ENCODE measurements at places on chromosomes 12 and 14. TPM values are rescaled to one million over a fixed set of nuclear protein-coding genes. Genes with fewer than 3 reads are reported as not detected.
A peak's percentile ranks its signal among the peaks of the same experiment; 100 is the strongest.

The KRT74 gene
- total RNA-seq = not detected

The TAS2R9 gene
- not detected for total RNA-seq

The IL31 gene
- not detected for total RNA-seq

The CCER1 gene
- total RNA-seq = not detected

The GLIPR1L1 gene
- not detected for total RNA-seq

The KRT79 gene
- total RNA-seq = not detected

The KRT83 gene
- total RNA-seq = not detected

The TSPAN19 gene
- total RNA-seq = not detected

The TAPBPL gene
- total RNA-seq = 19.6 TPM

The RNFT2 gene
- total RNA-seq = 5.7 TPM

The FGF23 gene
- total RNA-seq = not detected

The TAS2R46 gene
- total RNA-seq = 1.2 TPM

The LRTM2 gene
- total RNA-seq = not detected

The SLC6A15 gene
- 0.07 TPM for total RNA-seq

The MBD6 gene
- 93.5 TPM for total RNA-seq

The CCDC198 gene
- not detected for total RNA-seq

- DNase-seq = no peak
Observed at GRCh38 chr12:105667973-105668743, 337.7 kb downstream of the C12orf75 start.

DNA sequence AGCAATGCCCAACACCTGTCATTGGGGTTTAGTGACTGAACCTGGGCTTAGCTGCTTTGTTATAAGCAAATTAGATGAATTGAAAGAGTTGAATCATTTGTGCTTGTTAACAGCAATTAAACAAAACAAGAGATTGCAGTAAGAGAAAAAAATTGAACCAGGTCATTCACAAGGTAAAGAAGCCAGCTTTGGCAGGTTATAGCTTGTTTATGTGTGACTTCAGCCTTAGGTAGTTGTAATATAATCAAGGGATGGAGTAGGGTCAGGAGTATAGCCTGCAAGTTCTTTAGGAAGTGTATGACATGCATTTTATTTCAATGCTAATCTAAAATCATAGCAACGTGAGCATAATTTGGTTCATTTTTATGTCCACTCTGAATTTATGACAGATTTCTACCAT, 63.4 kb upstream of the PLEKHG3 start:
- no peak for DNase-seq

DNA sequence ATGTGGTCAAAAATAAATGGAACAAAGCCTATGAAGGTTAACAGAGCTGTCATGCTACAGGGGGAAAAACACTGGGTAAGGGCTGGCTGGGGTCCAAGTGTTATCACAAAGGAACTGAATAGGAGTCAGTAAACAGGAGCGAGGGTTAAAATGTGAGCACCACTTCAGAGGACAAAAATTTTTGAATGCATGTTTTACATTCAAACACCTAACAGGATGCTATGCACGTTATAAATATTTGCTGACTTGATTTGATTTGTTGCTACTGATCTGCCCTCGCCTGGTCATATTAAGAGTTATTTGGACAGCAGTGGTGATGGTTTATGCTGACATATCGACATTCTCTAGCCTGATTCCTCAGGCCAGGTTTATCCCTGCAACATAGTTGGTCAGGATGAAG, 7.4 kb upstream of the KTN1 start:
- DNase-seq = no peak

DNA sequence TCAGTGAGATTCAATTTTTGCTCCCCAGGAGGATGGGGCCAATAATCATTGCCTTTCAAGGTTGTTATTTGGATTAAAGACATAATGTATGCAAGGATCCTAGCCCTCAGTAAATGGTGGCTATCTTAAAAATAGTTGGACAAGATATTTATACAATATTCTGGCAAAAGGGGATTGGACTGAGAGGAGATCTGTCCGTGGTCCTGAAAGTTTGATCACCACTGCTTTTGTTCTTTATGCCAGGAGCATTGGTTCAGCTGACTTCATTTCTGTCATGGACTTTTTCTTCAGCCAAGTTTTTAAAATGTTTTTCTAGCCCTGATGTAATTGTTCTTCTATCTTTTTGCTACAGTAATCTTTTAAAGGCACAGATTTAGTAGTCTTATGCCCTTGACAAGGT, 70.2 kb upstream of the TCL1A start:
- DNase-seq = no peak

DNA sequence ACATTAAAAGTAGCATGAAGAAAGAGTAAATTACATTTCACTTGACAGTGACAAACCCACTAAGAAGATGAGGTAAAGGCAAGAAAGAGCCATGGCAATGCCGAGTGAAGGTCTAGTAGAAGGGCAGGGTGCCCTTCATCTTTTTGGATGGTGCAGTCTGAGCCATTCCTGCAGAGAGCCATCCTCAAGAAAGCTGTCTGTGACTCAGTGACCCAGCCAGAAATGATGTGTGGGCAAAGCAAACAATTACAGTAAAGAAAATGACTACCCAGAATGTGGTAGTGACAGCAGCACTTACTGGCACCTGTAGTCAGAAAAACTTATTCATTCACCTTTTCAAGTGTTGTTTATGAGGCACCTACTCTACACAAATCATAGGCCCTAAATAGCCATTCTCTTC, 281.7 kb downstream of the DUSP6 start:
- no peak for DNase-seq

GRCh38 chr12:22415342-22416309, 81.1 kb upstream of the ST8SIA1 start:
- DNase-seq = no peak

- DNase-seq = no peak
Observed at GRCh38 chr12:71945121-71945520, 6.5 kb downstream of the TPH2 start.

- DNase-seq = no peak
Observed at GRCh38 chr12:57261428-57261865, 10.5 kb upstream of the STAC3 start.

GRCh38 chr12:47545938-47546609, 159.8 kb downstream of the RPAP3 start:
- no peak for DNase-seq

DNA sequence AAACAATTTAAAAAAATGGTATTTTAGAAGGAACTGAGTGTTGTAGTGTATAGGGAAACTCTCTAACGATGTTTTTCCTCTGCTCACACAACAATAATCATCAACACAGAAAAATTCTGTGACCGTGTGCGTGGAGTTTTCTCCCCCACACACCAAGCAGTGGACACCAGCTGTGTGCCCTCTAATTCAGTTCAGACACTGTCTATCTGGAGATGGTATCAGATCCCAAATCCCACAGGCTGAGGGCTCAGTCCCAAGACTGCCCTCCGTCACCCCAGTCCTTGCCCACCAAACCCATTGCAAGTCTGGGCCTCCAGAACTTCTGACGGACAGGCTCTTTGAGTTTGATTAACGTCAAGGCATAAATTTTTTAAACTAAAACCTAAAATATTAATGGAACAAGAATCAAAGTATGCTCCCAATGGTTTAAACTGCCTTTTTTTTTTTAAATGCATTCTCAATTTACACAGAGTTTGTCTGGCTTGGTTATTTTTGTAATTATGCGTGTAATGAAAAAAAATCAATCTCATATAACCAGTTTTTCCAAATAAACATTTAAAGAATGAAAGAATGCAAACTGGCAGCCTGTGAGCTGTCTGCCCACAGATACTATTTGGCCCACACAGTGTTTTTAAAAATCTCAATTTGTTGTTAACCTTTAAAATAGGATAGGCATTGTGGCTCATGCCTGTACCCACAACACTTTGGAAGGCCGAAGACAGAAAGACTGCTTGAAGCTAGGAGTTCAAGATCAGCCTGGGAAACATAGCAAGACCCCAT, 19.2 kb downstream of the BLTP3B start:
- no peak for DNase-seq

GRCh38 chr12:25052196-25052913, 103.5 kb upstream of the BCAT1 start:
- peak; percentile 22 for DNase-seq

DNA sequence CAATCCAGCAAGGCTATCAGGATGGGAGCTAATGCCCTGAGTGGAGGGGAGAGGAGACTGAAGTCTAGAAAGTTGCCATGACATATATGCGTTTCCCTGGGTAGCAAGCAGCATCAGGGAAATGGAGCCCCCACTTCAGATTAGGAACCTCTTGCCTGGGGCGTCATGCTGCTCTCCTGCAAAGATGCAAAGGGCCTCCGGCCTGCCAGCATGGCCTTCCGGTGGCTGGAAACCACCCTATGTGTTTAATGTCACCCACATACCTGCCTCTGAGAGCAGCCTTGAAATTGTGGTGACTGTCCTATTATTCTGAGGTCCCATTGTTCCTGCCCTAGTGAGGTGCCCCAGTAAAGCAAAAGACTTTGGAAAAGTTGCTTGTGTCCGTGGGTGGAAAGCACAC, 10.0 kb upstream of the IFI27L2 start:
- no peak for DNase-seq

- DNase-seq = no peak
Observed at GRCh38 chr12:18798535-18799361, 60.8 kb downstream of the CAPZA3 start.

GRCh38 chr12:4051596-4051995, 178.4 kb upstream of the PARP11 start:
- DNase-seq = no peak

GRCh38 chr12:77751939-77752338, 78.8 kb upstream of the NAV3 start:
- DNase-seq = no peak

DNA sequence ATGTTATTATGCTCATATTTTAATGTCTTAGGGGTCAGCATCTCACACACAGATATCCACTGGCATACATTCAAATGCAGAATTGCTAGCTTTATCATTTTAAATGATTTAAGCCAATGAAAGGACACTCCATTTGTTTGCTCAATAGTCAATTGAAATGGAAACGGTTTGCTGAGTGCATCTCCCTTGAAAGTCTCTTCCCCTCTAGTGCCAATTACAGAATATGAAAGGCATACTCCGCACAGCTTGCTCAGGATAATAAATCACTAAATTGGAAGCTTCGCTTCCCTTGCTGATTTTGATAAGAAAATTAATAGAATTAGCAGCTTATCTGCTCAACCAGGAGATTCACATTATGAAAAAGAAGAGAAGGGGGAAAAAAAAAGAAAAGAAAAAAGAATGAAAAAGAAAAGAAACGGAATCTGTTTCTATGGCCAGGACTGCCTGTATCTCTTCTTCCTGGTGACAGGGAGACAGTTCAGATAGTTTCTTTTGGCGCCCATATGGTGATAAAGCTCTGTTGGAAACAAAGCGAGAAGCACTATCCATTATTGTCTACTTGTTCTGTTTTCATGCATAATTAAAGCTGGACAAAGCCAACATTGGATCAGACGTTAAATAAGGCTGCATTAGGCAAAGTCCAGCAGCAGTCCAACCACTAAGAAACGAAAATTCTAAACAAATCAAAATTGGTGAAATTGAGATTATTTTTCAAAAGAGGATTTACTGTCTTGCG, 225.0 kb downstream of the GXYLT1 start:
- DNase-seq = no peak

GRCh38 chr14:88856786-88857366, 32.4 kb downstream of the TTC8 start:
- no peak for DNase-seq

DNA sequence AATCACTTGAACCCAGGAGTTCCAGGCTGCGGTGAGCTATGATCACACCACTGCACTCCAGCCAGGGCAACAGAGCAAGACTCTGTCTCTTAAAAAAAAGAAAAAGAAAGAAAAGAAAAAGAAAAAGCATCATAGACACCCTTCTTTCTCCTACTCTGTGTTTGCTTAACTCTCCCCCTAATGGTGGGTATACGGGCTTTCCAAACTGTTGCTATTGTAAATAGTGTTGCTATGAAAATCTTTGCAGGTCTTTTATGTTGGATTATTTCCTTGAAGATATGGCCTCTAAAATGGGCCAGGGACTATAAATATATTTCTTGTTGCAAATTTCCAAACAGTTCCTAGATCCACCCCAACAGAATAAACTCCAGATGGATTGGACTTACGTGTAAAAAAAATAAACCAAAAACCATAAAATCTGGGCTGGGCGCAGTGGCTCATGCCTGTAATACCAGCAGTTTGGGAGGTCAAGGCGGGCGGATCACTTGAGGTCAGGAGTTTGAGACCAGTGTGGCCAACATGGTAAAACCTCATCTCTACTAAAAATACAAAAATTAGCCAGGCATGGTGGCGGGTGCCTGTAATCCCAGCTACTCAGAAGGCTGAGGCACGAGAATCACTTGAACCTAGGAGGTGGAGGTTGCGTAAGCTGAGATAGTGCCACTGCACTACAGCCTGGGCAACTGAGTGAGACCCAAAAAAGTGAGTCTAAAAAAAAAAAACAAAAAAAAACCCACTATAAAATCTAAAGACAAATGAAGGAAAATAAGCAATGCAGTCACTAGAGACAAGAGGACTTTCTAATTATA, 25.9 kb downstream of the NFKBIA start:
- no peak for DNase-seq

DNA sequence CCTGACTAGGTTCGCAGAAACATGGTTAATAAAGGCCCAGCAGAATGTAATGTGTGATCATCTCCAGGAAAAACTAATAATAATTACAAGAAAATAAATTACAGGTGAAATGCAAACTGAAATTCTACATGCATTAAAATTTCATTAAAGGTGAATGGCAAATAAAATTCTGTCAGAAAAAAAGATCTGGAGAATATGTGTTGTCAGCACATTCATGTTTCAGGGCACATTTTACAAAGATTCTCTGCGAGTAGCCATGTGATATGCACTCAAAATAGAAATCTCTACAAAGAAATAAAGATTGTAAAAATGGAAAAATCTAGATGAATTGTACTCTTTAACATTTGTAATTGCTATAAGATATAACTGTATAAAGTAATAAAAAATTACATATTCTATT, 765.2 kb downstream of the TMEM121 start:
- DNase-seq = no peak

GRCh38 chr12:50217202-50217601, 50.0 kb upstream of the CERS5 start:
- no peak for DNase-seq

GRCh38 chr12:103177639-103178255, 220.3 kb downstream of the ASCL1 start:
- no peak for DNase-seq

DNA sequence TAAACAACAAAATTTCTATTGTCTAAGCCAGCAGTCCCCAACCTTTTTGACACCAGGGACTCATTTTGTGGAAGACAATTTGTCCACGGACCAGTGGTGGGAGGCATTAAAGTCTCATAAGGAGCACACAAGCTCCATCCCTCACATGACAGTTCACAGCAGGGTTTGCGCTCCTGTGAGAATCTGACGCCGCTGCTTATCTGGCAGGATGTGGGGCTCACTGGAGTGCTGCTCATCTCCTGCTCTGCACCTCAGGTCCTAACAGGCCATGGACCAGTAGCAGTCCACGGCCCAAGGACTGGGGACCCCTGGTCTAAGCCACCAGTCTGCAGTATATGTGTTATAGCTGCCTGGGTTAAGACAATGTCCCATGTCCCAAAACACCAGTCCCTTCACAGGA, 27.2 kb downstream of the VCPKMT start:
- DNase-seq = no peak

GRCh38 chr12:58629376-58629775, 290.9 kb downstream of the LRIG3 start:
- DNase-seq = no peak

GRCh38 chr12:51626115-51626514, 35.1 kb downstream of the SCN8A start:
- DNase-seq = no peak

- no peak for DNase-seq
Observed at GRCh38 chr14:99673305-99674063, 10.6 kb upstream of the CYP46A1 start.

- peak; percentile 44 for DNase-seq
Observed at GRCh38 chr12:49264466-49264872, 413 bp upstream of the TUBA1C start.

GRCh38 chr14:74649673-74650072, 37.6 kb upstream of the LTBP2 start:
- DNase-seq = no peak
